ENCODE measurements at places on chromosomes 3 and 15.

GRCh38 chr3:190733591-190734146 lies 128.8 kb downstream of the GMNC start:
- no peak for DNase-seq

- DNase-seq: no peak
Measured at GRCh38 chr15:69857250-69857649, 240.5 kb downstream of the TLE3 start.

GRCh38 chr3:128849911-128850455 lies 29.4 kb upstream of the ACAD9 start:
- no peak for DNase-seq

- DNase-seq: no peak
Measured at GRCh38 chr15:101841656-101842055, 29.7 kb downstream of the OR4F15 start.

- DNase-seq: no peak
Measured at GRCh38 chr3:99023590-99024192, 122.2 kb upstream of the DCBLD2 start.

DNA sequence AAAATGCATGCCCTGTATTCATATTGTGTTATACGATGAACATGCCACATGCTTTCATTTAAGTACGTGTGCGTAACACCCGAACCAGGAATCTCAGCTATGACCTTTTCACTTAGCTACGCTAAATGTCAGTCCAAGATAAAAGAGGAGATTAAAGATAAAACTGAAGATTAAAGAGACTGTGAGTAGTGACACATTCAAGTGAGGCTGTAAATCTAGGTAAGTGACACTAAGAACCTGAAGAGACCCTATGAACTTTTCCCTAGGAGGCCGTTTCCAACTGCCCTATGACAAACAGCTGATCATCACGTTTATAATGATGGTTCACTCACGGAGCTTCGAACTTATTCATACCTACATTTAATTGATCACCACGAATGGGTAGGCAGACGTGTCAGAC lies 32.2 kb downstream of the TFRC start:
- no peak for DNase-seq

- no peak for DNase-seq
Measured at GRCh38 chr3:172656602-172657001, 54.3 kb downstream of the NCEH1 start.

- DNase-seq: no peak
Measured at GRCh38 chr15:71800835-71801745, 9.3 kb upstream of the NR2E3 start.

DNA sequence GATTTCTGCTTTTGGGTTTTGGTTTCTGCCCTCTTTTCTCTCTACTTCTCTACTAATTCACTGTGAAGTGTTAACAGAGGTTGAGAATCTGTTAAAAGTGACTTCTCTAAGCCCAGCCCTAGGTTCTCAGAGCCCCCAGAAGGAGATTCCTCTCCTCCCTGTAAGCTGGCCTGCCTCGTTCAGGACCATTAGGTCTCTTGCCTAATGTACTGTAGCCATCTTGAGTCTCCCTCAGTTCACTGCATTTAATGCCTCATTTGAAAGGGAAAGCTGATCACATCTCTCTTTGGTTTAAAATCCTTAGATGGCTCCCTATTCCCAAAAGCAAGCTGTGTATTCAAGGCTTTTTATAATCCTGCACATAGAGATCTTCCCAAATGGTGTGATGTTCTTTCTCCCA lies 16.3 kb downstream of the RTP1 start:
- no peak for DNase-seq

- no peak for DNase-seq
Measured at GRCh38 chr3:87924485-87924884, 134.3 kb downstream of the CGGBP1 start.

DNA sequence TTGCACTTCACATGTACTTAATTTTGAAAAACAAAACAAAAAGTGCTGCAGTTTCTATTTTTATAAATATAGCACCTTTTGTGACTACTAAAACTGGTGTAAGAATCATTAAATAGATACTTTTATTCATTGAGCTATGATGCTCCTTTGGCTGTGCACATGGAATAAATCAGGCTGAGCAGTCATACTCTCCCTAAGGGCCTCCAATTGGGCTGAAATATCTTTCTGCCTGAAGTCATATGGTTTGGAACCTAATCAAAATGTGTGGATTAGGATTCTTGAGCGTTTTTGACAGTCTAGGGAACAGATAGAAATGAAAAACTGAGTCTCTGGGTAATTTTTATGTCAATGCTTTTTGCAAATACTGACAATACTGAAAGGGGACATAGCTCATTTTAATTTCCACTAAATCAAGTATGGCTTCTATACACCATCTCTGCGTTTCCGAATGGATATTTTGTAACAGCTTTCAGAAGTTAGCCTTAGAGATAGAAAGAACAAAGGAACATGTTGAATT lies 392.2 kb upstream of the ROBO1 start:
- no peak for DNase-seq

GRCh38 chr3:36596419-36596818 lies 167.9 kb downstream of the DCLK3 start:
- no peak for DNase-seq

DNA sequence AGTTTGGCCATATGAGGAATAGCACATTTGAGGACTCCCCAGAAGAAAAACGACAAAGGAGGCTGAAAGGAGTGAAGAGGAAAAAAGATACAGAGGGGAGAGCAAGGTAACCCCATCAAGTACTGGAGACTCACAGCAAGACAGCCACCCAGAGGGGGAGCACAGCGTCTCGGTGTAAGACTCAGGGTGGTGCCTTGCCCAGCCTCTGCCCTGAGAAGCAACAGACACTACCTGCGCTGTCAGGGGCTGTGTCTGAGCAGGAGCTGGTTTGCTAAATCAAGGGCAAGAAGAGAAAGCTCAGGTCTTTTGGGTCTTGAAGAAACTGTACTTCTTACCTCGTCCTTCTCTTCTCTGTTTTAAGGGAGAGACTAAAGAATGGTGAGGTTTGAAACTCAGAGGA lies 27.9 kb downstream of the FBXO45 start:
- DNase-seq: no peak

- DNase-seq: no peak
Measured at GRCh38 chr3:66153481-66154443, 67.0 kb upstream of the SLC25A26 start.

DNA sequence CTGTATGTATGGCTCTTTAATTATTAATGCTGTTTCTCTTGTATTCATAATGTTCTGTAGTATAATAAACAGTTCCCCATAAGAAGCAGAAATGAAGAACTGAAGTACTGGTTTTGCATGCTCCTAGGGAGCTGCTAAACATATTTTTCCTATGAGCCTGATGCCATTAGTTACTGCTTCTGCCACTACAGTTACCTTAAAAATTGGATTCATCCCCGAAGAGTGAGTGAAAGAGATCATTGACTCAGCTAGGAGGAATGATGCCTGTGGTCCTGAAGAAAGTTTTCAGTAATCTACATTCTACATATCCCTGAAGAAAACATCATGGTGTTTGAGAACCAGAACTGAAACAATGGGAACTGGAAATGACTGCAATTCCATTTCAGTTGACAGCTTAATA lies 37.1 kb upstream of the ST3GAL6 start:
- DNase-seq: no peak

DNA sequence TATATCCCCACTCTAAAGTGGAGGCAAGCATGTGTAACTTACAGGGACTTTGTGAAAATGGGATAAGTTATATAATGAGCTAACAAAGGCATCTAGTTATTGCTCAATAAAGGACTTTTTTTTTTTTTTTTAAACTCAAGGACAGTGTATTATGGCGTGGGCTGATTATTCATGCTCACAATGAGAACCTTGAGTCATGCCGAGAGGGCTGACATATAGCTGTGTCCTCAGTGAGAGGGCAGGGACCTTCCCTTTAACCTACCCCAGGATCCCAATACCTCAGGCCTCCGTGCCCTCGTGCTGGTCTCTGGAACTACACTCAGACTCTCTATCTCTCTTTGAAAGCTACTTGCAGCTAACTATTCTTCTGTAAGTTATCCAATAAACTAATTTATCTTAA lies 319.9 kb upstream of the ICE2 start:
- DNase-seq: no peak

Measured in activated CD4-positive, CD25-positive, alpha-beta regulatory T cell treated with anti-CD3 and anti-CD28 coated beads, Interleukin-2, amount 50 U/mL, for 16 hours (primary cell).